ENCODE measurements at places on chromosomes 11 and 22.

DNA sequence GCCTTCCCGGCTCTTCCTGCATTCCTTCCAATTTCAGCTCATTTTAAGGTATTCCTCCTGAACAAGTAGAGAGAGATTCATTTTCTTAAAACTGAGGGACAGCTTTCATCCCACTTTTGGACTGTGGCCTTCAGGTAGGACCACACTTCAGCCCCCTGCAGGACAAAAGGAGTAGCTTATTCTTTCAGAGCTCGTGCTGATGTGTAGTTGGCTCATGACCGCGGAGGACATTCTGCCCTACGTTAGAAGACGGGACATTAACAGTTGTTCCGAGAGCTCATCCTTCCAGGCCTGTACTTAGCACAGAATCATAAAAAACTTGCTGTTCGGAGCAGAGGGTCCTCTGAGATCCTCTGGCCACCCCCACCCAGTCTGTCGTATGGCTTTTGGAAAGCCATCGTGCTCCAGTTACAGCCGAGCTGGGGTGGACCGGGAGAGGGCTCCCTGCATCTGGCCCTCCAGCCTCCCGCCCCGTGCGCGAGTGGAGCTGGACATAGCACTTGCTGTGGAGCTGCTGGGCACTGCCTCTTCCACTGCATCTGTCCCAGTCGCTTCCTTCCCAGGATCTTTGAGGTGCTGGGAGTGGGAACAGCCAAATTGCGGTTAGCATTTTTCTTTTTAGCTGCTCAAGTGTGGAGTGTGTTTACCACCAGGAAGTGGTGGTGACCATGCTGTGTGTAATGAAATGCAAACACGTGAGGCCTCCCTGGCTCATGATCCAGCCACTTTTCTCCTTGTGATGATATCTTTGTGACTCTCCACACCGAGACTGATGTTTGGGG is 250.3 kb downstream of the TBC1D22A start:
- DNase-seq = no peak

- DNase-seq = no peak
Measured at GRCh38 chr11:123338266-123338800, 91.7 kb upstream of the GRAMD1B start.

DNA sequence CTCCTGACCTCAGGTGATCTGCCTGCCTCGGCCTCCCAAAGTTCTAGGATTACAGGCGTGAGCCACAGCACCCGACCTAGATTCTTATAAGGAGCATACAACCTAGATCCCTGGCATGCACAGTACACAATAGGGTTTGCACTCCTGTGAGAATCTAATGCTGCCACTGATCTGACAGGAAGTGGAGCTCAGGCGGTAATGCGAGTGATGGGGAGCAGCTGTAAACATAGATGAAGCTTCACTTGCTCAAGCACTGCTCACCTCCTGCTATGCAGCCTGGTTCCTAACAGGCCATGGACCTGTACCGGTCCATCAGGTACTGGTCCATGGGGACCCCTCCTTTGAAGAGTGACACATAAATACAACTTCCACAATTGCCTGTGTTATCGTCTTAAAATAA is 44.8 kb upstream of the EIF3M start:
- no peak for DNase-seq

DNA sequence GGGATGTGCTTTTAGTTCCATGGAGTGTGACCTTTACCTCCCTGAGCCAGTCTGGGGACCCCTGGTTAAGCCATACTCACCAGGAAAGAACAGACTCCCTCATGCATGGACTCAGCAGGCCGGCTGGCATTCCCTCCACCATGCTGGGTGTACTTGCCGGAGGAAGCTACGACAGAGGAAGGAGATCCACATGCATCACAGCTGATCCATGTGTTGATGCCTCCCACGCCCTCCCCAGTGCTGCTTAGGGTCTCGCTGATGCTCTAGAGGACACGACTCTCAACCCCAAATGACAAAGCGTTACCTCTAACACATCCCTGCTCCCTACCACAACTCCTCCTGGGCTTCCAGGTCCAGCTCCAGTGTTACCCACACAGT is 39.8 kb downstream of the GAB4 start:
- DNase-seq = no peak

DNA sequence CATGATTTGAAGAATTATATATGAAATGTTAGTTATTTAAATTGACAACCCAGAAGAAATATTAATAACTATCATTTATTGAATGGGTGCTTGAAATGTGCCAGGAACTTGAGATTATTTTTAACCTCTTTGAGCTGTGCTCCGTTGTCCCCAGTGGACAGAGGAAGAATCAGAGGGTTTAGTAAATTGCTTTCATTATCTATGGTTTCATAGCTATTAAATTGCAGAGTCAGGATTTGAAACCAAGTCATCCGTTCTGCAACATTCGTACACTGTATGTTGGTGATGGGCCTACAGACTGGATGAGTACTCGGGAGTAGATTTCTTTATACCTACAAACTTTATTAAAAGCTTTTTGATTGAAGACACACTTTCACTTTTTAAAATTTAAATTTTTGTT is 4.9 kb downstream of the HSD17B12 start:
- no peak for DNase-seq

DNA sequence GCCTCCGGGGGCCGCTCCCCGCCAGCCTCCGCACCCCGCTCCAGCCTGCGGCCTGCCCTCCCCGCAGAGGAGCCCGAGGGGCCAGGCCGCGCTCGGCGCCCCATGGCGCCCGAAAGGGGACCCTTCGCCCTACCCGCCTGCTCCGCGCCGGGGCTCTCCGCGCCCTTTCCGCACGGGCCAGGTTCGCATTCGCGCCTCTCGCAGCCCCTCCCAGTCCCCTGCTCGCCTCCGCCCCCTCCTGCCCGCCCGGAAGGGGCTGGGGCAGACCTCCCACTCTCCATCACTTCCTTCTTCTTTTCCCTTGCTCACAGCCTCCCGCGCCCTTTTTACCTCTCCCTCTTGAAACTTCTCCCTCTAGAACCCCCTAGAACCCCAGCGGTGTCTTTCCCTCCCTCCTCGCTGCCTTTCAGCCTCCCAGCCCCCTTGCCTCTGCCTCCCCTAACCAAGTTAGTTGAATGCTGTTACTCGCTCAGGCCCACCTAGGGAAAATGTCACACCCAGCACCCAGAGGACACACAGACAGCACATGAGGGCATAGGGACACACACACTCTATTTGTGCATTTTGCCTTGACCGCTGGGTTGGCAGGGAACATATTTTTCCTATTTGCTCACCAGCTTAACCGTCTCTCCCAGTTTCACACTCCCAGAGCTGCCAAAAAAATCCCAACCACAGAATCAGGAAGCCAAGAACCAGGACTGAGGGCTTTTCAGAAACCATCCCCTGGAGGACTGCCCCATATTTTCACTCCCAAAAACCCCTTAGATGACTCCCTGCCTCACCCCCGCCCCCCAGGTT is at the start of gene SLC43A3:
Gene SLC43A3, minus strand, starts transcription at position 193 of the 798 bp plus-strand sequence. CDS start 949 bp downstream, outside the sequence.
- peak; percentile 58 for DNase-seq

GRCh38 chr11:13316528-13316961 is 39.0 kb downstream of the BMAL1 start:
- DNase-seq = no peak

DNA sequence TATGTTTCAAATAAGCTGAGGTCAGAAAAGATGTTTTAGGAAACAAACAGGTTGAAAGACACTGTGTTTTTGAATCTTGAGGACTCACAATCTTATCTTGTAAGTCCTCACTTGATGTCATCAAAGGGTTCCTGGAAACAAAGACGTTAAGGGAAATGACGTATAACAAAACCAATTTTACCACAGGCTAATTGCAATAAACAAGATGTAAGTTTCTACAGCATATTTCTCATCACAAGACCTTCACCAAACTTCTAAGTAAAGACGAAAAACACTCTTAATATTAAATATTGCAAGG is 433.5 kb upstream of the FAT3 start:
- DNase-seq = no peak

DNA sequence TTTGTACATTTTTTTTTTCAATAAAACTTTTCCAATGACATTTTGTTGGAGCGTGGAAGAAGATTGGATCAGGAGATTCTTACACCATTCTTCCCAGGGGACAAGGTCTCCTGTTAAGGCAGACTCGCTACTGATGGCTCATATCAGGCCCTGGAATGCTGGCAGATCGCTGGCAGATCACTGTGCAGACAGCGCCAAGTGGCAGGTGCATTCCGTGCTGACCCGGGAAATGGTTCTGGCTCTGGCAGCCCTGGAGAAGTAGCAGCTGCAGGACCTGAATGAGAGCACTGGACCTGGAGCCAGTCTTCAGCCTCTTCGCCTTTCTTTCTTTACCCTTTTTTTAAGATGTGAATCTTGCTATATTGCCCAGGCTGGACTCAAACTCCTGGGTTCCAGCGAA is 10.7 kb downstream of the SERPINH1 start:
- no peak for DNase-seq

GRCh38 chr11:132358573-132358953 is 988.1 kb downstream of the NTM start:
- DNase-seq = no peak

- no peak for DNase-seq
Measured at GRCh38 chr22:26558248-26558895, 31.6 kb downstream of the TPST2 start.

GRCh38 chr11:2389377-2390026 is 11.0 kb upstream of the TSSC4 start:
- DNase-seq = no peak

- no peak for DNase-seq
Measured at GRCh38 chr22:50115693-50116092, 25.9 kb downstream of the MOV10L1 start.

GRCh38 chr22:27378995-27379394 is 422.6 kb downstream of the MN1 start:
- no peak for DNase-seq

GRCh38 chr11:128291835-128292234 is 295.5 kb downstream of the ETS1 start:
- DNase-seq = peak; percentile 25

DNA sequence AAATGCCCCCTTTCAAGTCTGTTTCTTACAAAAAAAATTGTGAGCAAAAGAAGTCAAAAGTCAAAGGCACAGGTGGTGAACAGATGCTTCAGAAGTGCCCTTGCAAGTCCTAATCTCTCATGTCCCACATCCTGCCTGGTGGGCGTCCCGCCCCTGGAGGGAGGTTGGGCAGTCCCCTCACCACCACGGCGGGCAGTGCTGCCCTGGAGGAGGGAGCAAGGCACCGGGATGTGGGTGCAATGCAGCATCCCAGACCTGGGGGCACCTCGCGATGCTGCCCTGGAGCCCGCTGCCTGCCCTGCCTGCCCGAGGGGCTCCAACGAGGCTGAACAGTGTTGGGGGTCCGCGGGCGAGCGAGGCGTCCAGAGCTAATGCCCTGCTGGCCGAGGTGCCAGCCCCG is 15.9 kb downstream of the MRGPRG start:
- DNase-seq = no peak

- no peak for DNase-seq
Measured at GRCh38 chr11:19080579-19080993, 20.1 kb upstream of the MRGPRX2 start.

- no peak for DNase-seq
Measured at GRCh38 chr11:44618561-44619425, 53.3 kb downstream of the CD82 start.

- DNase-seq = no peak
Measured at GRCh38 chr22:37775785-37776638, 31.7 kb upstream of the GCAT start.

DNA sequence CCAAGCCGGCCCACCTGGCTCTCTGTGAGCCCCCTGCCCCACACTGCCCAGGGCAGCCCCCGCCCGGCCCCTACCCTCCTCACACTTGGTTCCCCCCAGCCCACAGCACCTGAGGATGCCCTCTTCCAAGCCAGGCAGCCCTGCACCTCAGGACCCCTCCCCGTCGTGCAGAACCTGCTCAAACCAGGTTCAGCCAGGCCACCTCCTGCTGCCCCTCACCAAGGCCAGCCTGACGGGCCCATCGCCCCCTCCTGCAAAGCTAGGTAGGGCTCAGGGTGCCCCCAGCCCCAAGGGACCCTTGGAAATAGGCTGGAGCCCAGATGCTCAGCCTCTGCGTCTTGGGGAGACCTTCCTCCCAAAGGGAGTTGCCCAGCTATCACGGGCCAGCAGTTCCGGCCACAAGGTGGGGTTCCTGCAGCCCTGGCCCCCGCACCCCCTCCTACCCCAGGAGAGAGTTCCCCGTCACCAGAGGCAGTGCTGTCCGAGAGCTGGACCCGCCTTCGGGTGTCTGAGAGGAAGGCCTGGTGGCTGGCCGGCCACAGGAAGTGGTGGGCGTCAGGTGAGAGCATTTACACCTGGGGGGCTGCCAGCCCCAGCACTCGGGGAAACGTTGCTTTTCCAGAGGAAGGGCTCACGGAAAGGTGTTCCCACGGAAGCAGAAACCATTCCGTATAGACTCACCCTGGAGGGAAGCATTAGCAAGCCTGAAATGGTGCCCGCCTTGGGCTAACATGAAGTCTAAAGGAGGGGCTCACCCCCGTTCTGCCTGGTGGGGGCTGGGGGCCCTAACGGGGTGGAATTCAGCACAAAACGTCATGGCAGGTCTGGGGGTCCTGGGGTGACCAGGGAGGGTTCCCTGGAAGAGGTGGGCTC is 3.2 kb upstream of the SYT8 start:
- no peak for DNase-seq

GRCh38 chr11:118087931-118088330 is 1.2 kb upstream of the SMIM35 start:
- DNase-seq = no peak

- DNase-seq = no peak
Measured at GRCh38 chr22:31567702-31568101, 71.4 kb downstream of the SFI1 start.

GRCh38 chr22:44848296-44848741 is 95.9 kb downstream of the ARHGAP8 start:
- DNase-seq = no peak

DNA sequence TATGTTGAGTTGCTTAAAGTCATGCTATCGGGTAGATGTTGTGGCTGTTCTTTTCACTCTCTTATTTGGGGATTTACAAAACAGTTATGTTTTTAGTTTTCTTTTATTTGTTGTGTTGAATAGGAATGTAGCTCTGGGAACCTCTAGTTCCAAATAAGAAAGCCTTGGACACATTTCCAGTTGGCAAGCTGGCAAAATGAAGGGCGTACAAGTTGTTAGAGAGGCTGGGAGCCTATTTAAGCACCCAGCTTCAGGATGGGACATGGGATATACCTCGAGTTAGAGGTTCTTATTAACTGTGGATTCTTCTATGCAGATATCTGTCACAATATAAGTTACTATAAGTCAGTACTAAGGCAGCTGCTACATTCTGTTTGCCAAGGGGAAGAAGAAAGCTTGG is 22.8 kb downstream of the PPARA start:
- no peak for DNase-seq

- no peak for DNase-seq
Measured at GRCh38 chr11:31809857-31810778, 1.0 kb downstream of the PAX6 start.
